ENCODE measurements at places on chromosomes 1 and 21.

GRCh38 chr1:225137976-225138375 is 208.5 kb downstream of the DNAH14 start:
- no peak for DNase-seq

- no peak for DNase-seq
These were observed 108.0 kb downstream of the KCNJ6 start for GRCh38 chr21:37808261-37808660.

GRCh38 chr1:208809876-208810275 is 565.7 kb upstream of the PLXNA2 start:
- DNase-seq, result no peak

DNA sequence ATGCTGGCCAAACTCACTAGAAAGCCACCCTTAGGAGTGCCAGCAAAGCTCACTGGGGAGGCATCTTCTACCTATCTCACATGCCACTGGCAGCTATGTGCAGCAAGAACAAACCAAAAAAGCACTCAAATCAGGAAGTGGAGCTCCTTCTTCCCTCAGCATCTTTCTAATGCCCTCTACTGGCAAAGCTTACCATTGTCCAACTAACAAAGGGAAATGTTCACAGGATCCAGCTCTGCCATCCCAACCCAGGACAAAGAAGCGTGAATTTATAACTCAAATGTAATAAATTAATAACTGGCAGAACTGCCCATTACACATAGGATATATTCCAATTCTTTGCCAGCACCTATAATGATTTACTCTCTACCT is 38.9 kb downstream of the LEPR start:
- DNase-seq, result no peak

DNA sequence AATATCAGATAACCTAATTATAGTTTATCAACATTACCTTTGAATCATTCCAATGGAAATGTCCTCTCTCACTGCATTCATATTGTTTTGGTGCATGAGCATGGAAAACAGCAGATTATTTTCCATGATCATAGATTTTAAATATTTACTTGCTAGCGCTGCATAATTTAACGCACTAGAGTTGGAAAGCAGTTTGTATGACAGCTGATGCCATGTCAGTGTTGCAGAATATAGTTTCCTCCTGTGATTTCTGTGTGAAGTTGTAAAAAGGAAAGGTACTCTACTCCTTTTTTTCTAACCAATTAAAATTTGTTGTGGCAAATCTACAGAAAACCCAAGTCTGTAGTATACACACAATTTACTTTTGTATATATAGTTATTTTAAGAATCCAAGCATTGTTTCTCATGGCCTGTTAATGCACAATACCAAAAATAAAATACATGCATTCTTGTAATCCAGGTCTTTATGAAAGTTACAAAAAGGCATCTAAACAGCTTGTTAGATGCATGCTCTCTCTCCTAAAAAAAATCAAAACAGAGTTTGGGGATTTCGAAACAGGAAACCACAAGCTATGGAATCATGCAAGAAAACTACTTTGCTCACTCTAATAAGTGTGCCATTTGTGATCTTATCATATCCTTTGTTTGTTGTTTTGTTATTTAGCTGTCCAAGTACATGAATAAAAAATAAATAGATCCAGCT is 1.9 kb upstream of the ATG4C start:
- peak; percentile 4 for DNase-seq

DNA sequence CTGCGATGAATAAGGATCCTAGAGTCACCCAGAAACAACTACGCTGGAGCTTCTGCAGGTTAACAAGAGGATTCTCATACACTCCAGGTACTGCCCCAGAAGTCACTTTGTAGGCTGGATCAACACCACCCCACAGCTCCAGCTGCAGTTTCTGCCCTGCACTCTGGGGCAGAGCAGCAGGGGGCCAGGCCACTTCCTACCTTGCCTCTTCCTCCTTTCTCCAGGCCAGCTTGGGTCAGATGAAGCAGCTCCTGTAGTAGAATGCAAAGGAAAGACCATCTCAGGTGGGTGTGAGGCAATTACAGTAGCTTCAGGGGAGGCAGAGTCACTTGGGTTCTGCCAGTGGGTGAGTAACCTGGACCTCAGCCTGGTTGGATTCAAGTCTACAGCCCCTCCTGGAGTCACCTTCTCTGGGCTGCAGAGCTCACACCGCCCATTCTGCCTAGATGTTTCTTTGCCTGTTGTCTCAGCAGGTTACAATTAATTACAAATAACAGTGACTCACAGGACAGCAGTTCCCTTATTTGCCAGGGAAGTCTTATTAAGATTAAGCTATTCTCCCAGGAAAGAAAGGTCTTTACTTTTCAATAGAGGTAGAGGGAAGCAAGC is 24.4 kb upstream of the BCAR3 start:
- DNase-seq, result no peak

DNA sequence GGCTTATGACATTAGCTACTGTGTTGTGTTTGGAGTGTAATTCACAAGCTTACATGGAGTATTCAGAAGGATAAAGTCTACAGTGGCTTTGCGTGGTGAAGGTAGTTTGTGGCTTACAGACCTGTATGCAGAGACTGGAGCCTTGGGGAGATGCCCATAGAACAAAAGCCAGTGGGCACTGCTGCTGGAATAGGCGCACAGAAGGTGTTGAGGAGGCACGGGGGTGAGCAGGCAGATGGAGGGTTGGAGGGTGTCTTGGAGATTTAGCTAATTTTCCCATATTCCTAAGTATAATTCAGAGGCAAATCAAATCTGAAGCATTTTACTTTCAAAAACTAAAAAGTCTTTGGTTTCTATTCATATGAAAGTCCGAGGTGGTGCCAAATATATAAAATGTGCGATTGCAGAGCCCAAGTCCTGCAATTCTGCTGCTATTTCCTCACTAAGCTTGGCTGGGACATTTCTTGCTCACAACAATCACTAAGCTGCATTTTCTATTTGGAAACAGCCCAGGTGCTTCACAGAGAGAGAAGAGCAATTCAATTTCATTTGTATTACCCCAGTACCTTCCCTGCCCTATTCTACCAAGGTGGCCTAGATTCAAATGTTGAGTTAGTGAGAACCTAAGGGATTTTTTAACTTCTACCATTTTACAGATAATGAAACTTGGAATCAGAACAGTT is 48.5 kb downstream of the FH start:
- no peak for DNase-seq

DNA sequence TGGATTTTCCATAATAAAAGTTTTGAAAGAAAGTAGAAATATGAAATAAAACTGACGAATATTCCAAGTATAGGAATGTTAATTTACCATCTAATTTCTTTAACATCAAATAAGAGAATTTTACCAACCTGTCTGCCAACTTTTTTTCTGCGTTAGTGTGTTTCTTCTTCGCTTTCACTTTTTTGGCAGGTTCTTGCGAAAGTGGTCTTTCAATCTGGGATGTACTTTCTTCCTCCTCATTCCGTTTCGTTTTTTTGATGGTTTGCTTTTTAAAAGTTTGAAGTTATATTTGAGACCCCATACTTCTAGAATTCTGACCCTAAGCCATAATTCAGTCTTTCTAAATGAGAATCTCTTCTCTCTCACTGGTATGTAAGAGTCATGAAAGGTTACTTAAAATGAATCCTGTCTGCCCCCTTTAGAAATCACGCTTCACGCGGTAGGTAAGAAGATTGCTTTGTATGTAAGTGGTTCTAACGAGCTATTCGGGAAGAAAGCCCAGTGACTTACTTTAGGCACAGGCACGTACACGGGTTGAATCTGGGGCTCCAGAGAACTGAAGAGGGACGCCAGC is 580 bp downstream of the RBM34 start:
- DNase-seq, result peak; percentile 67

DNA sequence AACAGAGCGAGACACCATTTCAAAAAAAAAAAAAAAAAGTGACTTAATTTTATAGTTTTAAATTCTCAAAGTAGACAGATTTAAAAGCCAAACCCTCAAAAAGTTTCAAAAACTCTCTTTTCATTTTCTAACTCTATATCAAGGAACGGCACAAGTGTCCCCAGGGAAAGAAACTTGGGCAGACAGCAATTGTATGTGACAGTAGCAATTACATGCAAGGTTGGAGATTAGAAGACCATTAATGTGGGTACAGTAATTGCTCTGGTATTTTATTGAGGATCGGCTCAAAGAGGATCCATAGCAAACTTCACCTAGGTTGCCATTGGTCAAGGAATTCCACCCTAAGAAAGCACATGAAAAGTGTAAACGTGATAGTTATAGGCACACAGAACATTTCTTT is 46.2 kb downstream of the ACBD6 start:
- DNase-seq, result no peak

DNA sequence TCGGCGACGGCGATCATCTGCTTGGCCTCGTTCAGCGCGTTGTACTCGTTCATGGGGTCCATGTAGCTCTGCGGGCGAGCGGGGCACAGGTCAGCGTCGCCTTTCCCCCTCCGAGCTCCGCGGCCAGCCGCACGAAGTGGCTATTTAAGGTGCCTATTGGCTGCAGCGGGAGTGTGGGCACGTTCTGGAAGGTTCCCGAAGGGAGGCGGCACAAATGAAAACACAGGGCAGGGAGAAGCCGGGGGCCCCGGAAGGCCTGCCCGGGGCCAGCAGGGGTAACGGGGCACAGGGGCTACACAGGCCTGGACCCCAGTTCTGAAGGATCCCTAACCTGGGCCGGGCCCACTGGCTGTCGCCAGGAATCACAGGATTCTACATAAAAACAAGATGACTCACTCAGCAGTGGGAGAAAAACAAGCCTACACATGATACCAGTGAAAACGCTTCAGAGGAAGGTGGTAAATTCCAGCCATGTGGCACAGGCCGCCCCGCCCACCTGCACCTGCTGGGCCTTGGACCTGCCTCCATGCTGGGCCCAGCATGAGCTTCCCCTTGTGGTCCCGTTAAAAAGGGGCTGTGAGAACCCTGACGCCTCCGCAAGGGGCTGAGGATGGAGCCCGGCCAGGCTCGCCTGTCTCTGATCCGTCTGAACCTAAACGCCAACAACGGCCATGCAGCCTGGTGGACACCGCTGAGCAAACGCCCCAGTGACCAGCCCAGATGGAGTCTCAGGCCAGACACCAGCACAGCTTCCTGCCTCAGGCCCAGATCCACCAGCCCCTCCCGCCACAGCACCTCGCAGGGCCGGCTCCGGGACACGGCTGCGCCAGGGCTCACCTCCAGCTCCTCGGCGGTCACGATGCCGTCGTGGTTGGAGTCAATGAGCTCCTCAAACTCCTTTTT is 3.9 kb upstream of the TNFRSF4 start:
- peak; percentile 21 for DNase-seq

DNA sequence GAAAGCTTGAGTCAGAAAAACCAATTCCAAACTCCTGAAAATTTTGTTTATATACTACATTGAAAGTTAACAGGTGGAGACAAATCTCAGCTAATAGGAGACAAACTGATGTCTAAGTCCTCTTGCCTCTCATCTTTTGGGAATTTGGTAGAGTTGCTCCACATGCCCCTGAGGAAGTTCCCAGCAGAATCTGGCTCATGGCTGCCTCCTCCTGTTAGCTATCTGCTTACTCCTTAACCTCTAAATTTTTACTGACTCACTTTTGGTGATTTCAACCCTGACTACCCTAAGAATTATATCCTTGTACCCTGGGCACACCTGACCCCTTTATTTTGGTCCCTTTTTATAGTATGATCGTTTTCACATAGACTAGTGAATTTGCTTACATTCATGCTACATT is 633.7 kb upstream of the USP24 start:
- no peak for DNase-seq

DNA sequence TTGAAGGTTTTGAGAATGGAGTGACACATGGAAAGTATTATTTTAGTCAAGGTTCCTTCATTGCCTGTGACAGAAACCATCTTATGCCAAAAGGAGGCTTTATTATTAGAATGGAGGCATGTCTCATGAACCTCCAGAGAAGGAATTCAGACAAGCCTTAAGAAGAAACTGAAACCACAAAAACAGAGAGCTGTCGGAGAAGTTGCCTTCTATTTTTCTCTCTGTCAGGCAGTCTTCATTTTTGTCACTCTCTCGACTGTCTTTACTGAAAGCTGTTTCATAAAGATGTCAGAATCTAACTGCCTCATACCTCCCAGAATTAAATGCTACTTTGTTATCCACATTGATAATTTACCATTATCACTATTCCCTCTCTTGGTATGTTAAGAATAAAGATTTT is 434.7 kb upstream of the ADGRL4 start:
- DNase-seq, result no peak

- DNase-seq, result no peak
These were observed 78.9 kb upstream of the CAMK1G start for GRCh38 chr1:209504571-209504970.
